ENCODE measurements at places on chromosomes 5 and 9.

GRCh38 chr5:84585218-84585617, 200.5 kb upstream of the EDIL3 start:
- DNase-seq: no peak

DNA sequence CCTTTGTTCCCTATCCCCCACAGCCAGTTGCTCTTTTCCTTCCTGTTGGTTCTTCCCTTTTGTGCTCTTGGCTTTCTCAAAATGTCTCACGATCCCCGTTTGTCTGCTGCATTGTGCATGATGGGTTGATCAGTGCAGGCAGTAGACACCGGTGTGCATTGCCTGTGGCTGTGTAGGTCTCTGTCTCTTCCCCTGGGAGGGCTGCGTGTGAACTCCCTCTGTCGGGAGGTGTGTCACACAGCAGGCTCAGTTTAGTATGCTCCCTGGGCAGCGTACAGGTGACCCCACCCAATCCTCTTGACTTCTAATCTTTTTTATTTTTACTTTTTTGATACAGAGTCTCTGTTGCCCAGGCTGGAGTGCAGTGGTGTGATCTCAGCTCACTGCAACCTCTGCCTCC, 265.3 kb downstream of the FSTL4 start:
- DNase-seq: no peak

GRCh38 chr9:136459425-136459824, 19.8 kb upstream of the INPP5E start:
- DNase-seq: no peak

DNA sequence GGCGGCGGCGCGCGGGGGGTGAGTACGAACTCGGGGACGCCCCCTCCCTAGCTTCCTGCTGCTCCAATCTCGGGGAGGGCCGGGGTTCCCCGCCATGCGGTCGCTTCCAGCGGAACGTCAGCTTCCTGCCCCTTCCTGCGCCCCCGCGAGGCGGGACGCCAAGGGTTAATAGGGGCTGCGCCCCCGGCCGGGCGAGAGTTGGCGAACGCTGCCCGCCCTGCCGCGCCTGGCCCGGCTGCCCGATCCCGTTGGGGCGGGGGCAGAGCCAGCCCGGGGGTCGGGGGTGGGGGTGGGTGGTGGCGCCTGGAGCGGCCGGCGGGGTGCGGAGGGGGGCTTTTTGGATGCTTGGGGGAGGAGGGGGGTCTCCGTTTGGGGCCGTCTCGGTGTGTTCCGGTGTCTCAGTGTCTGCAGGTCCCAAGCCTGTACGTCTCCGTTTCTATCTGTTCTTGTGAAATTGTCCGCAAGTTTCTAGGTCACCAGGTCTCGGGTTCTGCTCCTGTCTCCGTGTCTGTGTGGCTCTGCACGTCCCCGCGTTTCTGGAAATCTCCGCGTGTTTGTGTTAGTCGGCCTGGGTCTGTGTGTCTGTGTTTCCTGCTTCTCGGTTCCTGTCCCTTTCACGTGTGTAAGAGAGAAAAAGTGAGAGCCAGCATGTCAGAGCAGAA, 789 bp downstream of the COL27A1 start:
- no peak for DNase-seq

GRCh38 chr5:14922456-14922855, 50.9 kb upstream of the ANKH start:
- DNase-seq: no peak

- DNase-seq: no peak
Measured at GRCh38 chr9:114256827-114257328, 66.0 kb upstream of the ORM1 start.

GRCh38 chr5:107514305-107514704, 156.4 kb downstream of the EFNA5 start:
- DNase-seq: no peak

DNA sequence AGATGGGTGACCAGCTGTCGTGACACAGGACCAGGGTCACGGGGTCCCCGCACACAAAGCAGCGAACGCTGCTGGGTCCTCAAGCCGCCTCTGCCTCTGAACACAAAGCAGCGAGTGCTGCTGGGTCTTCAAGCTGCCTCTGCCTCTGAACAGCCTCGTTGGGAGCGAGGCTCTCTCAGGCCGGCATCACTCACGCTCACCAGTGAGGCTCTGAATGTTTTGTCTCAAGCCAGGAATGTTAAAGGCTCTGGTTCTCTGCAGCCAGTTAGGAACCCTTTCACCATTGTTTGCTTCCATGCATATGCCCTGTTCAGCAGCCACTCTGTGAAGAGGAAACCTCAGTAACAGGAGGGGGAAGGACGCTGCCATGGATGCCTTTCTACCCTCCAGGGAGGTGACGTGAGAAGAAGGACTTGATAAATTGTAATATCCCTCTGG, 82.7 kb upstream of the TAF11L2 start:
- no peak for DNase-seq

- DNase-seq: no peak
Measured at GRCh38 chr5:90434116-90434714, 24.7 kb upstream of the CETN3 start.

- no peak for DNase-seq
Measured at GRCh38 chr5:114898602-114899001, 271.1 kb downstream of the TRIM36 start.

GRCh38 chr9:1047591-1048230, 2.4 kb upstream of the DMRT2 start:
- no peak for DNase-seq

DNA sequence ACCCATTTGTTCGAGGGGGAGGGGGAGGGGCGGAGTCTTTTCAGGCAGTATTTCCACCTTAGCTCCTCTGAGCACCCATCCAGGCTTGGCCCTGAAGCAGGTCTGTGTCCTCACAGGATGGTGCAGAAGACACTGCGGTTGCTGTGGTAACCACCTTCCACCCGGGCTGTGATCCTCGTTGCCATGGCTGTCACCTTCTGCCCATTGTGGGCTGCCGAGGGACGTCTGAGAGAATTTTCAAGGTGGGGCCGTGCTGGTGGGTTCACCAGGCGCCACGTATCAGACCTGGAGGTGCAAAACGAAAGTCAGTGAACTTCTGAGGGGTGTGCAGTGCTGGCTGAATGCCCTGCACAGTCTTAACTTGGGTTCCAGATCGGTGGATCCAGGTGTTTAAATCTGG, 26.7 kb downstream of the POLR1E start:
- peak; percentile 11 for DNase-seq

DNA sequence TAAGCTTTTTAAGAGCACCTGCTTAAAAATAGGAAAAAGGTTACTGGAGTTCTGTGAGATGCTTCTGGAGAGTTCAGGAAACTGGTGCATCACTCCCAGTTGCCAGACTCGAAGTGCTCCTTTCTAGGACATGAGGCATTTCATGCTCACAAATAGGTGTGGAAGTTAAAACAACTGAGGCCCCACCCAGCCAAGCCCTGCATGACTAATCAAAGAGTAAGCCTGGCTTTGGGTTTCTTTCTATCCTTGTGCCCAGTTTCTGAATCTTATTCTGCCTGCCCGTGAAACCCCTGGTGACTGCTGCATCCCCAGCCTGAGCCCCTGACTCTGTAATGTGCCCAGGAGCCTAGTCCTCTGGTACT, 7.7 kb downstream of the SPINK9 start:
- DNase-seq: no peak

DNA sequence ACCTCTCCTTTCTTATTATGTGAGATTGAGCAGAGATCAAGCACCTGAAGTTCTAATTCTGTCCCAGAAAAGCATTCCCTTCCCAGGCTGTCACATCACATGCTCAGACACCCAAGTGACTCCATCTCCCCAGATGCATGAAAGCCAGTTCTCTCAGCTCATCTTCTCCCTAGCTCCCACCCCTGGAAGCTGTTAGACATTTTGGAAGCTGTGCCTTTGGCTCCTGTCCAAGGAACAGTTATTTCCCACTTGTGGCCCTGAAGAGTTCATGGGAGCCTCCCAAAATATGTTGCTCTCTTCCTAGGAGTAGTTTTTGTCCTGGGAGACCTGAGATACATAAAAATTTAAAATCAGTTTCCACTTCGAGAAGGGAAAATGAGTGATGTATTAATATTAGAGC, 161.4 kb upstream of the GAS1 start:
- no peak for DNase-seq

- no peak for DNase-seq
Measured at GRCh38 chr5:5480481-5481111, 58.1 kb downstream of the ICE1 start.

GRCh38 chr5:37565062-37565670, 186.0 kb downstream of the WDR70 start:
- DNase-seq: no peak

DNA sequence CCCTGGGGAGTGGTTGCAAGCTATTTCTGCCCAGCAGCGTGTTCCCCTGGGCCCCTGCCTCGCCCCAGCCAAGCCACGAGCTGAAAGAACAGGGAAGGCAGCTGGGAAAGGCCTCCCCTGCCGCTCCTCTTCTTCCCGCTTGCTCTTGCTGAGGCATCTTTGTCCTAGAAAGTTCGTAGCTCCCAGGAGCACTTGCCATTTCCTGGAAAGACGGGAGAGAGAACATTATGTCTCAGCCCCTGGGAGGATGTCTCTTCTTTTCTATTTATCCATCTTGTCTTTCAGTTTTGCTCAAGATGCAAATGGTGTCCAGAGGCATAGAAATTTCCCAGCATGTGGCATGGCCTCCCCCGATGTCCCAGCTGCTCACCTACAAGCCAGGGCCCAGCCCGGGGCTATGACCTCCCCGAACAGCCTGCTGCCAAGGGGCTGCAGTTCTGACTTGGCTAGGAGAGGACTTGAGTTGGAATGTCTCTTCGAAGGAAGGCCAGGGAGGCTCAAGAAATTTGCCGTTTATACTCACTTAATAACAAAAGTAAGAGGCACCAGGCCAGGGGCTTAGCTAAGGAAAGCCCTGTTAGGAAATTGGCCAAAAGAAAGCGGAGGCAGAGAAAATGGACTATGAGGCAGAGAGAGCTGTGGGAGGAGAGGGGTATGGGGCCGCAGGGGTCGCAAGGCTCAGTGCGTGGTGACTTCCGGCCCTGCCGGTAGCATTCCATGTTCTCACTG, 87.3 kb downstream of the LIFR start:
- DNase-seq: no peak

DNA sequence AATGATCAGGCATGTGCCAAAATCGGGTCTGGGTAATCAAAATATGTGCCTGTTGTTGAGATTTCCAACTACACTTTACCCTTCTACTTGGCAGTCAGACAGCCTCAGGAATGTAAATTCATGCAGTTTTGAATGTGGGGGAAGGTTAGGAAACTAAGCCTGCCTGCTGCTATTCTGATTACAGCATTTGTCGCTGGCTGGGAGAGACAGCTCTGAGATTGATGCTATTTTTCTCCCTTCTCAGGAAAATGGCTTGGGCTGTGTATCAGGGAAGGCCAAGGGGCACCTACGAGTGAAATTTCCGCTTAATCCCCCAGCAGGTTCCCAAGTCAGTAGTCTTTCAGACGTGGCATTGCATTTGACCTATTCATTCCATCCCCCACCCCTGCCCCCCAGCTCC, 3.6 kb upstream of the RGS7BP start:
- no peak for DNase-seq

DNA sequence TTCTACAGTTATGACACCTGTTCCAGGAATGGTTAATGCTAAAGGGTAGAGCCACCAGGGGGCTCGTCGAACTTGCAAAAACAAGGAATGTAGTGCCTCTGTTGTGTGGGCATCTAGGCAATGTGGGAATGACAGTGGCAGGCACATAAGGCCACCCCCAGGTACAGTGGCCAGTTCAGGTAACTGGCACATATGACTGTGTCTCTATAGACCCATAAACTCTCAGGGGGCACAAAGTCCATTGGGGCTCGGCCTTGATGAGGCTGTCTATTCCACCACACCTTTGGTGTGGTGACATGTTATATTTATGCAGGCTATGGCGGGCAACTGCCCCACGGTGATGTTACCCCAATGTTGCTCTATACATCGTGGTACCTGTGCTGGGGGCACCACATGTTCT, 59.6 kb upstream of the FAM120A start:
- DNase-seq: no peak

- DNase-seq: no peak
Measured at GRCh38 chr5:104859437-104859836, 1296.8 kb upstream of the NUDT12 start.

GRCh38 chr9:87420884-87421283, 76.8 kb upstream of the DAPK1 start:
- no peak for DNase-seq

- DNase-seq: no peak
Measured at GRCh38 chr9:129513856-129514496, 106.9 kb downstream of the C9orf50 start.

- DNase-seq: no peak
Measured at GRCh38 chr9:131187957-131188356, 62.6 kb downstream of the NUP214 start.

DNA sequence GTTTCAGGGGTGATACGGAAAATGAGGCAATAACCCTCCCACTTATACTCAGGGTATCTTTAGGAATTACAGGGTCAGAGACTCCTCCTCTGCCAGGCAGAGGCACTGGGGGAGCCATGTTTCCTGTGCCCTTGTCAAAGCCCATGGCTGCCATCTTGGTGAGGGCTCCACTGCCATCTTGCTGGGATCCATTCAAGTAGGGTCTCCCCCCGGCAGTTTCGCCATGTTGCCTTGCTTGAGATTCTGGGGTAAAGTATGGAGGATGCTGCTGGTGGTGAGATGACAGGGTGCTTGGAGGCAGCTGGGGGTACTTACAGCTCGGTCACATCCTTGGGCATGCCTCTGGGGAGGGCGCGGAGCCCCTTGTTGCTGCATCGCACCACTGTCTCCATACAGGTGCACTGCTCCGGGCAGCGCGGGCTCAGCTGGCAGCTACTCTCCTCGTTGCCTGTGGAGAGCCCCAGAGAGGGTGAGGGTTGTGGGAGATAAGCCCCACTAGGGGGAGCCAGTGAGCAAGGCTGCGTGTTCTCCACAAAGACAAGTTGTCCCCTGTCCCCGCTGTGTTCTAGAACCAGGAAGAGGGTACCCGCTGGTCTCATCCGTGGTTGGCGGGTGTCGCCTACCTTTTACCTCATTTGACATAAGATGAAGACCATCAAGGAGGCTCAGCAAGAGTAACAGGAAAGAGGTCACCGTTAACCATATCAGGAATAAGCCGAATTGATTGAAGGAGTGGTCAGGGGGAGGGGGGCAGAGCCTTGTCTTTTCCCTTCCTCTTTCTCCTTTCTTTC, 169.0 kb upstream of the PANK3 start:
- DNase-seq: no peak

DNA sequence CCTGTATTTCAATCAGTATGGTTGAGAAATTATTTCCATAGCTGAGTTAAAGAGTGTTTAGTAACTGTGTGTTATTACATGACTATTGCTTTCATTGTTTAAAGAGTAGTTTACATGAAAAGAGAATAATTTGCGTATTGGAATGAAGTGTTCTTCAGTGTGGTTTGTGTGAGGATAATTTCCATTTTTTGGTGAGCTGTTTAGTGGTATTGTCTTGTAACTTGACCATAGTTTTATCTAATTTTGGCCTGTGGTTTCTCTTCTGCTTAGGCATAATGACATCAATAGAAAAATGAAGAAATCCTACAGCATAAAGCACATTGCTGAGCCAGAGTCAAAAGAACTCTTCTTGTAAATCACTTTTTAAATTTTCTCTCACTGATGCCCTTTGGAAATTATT, 151.2 kb downstream of the SNCAIP start:
- no peak for DNase-seq

DNA sequence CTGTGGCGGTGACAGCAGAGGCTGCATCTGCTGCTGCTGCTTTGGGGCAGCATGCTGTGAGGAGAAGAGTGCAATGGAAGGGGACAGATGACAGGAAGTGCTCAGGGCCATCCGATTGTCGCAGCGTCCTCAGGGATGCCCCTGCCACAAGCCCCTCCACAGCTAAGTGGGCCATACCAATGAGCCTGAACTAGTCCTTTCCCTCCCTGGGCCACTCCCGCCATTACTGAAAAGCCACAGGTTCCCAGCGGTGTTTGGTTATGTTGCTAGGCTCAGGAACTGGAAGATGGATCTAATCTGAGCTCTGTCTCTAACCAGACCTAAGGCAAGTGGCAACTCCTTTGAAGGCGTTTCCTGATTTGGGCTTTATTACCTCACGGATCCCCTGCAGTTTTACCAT, 109.2 kb downstream of the GAPVD1 start:
- DNase-seq: no peak
